ENCODE measurements at places on chromosomes 2 and 18.

GRCh38 chr2:222336442-222336841 lies 37.6 kb upstream of the PAX3 start:
- no peak for DNase-seq

- no peak for DNase-seq
Measured at GRCh38 chr2:48915227-48915626, 159.7 kb upstream of the LHCGR start.

DNA sequence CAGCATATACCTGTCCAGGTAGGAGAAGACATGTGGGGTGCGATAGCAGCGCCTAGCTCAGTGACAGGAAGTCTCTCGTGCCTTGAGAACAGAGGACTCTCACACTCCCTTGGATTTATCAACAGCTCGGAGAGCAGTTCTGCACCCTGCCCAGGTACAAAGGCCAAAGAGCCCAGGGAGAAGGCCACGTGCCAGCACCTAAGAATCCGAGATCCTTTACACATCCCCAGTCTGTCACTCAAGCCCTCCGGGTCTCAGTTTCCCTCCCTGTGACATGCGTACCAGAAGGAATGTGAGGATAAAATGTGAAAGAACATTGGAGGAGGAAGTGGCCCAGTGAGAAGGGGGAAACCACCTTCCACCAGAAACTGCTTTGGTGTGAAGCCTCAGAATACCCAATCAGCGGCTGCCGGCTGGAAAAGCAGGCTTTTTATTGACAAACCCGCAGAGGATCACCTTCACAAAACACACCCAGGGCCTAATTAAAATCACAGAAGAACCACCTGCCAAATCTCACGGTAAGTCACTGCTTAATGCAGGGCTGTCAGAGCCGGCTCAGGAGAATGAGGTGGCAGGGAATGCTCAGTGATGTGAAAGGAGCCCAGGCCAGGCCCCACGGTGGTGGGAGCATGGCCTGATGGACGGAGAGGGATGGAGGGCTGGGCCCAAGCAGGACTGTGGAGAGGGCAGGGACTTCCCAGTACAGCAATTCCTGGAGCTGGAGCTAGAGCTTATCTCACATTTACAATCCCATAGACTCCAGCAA lies 66.3 kb downstream of the MYO5B start:
- DNase-seq, result no peak

- DNase-seq, result no peak
Measured at GRCh38 chr2:228417956-228418355, 236.5 kb upstream of the SPHKAP start.

GRCh38 chr2:1856475-1856874 lies 112.2 kb upstream of the PXDN start:
- DNase-seq, result no peak

- no peak for DNase-seq
Measured at GRCh38 chr18:63858456-63858855, 29.0 kb upstream of the SERPINB2 start.

DNA sequence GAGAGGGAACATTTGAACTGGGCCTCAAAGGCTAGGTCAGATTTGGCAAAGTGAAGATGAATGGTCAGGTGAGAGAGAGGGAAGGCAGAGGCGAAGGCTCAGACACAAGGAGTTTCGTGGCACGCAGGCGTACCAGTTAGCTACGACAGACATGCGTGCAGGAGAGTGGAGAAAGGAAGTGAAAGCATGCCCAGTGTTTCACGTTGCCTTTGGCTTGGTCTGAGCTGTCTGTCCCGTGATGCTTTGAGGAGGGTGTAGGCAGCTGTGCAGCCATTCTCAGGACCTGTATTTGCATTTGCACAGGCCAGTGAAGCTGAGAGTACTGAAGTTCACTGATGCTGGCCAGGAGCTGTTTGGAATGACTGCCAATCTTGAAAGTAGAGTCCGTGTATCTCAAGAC lies 69.5 kb downstream of the HNRNPLL start:
- DNase-seq, result no peak

DNA sequence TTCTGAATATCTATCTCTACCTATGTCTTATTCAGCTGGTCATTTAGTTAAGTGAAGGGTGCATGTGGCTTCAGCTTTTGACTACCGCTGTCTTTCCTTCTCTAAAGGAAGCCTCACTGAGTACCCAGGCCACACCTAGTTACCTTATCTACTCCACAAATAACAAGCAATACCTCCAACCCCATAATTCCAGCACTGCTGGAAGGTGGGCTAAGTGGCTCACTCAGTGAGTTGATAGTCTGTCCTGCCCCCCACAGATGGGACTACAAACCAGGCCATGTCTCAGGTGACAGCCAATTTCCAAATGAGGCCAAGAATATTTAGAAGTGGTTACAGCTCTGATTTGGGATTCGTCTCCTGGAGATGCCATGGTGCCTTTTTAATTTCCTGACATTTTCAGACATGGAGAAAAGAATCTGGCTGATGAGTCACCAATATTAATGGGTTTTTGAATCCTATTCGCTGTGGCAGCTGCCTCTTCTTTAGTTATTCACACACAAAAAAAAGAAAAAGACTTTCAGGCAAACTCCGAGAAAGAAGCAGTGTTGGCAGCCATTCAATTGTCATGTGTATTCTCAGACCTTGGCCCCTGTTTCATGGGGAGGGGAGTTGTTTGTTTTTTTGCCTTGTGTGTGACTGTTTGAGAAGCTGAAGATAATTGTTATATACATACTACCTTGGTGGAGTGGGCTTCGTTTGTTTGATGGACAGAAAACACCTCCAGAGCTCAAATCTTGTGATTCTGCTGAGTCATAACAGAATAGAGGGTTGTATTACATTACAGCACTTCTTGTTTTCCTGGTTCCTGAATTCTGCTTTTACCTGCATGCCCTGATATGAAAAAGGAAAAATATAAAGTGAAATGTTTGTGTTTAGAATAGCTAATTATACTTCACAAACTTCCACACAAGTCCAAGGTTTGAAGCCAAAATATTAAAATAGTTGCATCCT lies 64.2 kb downstream of the SCG2 start:
- no peak for DNase-seq

- no peak for DNase-seq
Measured at GRCh38 chr2:215839816-215840215, 173.5 kb downstream of the MREG start.

GRCh38 chr2:228318218-228318617 lies 136.7 kb upstream of the SPHKAP start:
- no peak for DNase-seq

GRCh38 chr2:119682578-119682977 lies 3.6 kb downstream of the TMEM177 start:
- no peak for DNase-seq

- DNase-seq, result no peak
Measured at GRCh38 chr2:122251566-122251965, 496.1 kb downstream of the TSN start.

- no peak for DNase-seq
Measured at GRCh38 chr2:153864022-153864421, 7.7 kb upstream of the GALNT13 start.

GRCh38 chr18:47730795-47731194 lies 199.7 kb downstream of the SMAD2 start:
- DNase-seq, result no peak

Measured in stimulated activated CD8-positive, alpha-beta memory T cell treated with anti-CD3 and anti-CD28 coated beads, Interleukin-4, amount 100 ng/mL, for 24 hours (primary cell).